ENCODE measurements at places on chromosomes 4 and X.
A peak's percentile ranks its signal among the peaks of the same experiment; 100 is the strongest.

- no peak for DNase-seq
Measured at GRCh38 chr4:73251384-73251783, 7.2 kb downstream of the ANKRD17 start.

DNA sequence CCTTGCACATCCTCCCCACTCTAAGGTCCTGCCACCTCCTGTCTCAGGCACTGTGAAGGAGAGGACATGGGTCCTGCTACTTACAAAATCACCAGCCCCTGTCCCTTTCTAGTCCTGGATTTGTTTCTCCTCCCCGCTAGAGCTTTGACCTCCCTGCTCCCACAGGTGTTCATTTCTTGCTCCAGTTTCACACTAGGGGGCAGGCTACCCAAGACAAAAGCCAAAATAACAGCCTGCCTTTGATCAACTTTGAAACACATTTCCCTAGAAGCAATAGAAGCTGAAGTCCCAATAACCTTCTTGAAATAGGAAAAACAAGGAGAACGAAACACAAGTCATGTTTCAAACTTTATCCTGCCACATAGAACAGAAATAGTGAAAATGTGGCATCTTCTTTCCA is 164.4 kb downstream of the QDPR start:
- DNase-seq = peak; percentile 27

- DNase-seq = no peak
Measured at GRCh38 chr4:10482913-10483312, 25.7 kb upstream of the ZNF518B start.

GRCh38 chr4:139672732-139673131 is 7.1 kb downstream of the MGST2 start:
- no peak for DNase-seq

Data from HFFc6 (cell line).